Activated CD4-positive, alpha-beta T cell treated with anti-CD3 and anti-CD28 coated beads for 4 hours (primary cell): ENCODE measurements at places on chromosomes 12 and 14.

- no peak for DNase-seq
These were observed 42.4 kb downstream of the R3HDM2 start for GRCh38 chr12:57388425-57388824.

GRCh38 chr12:110373425-110373824 lies 30.1 kb downstream of the ANAPC7 start:
- DNase-seq, result no peak

DNA sequence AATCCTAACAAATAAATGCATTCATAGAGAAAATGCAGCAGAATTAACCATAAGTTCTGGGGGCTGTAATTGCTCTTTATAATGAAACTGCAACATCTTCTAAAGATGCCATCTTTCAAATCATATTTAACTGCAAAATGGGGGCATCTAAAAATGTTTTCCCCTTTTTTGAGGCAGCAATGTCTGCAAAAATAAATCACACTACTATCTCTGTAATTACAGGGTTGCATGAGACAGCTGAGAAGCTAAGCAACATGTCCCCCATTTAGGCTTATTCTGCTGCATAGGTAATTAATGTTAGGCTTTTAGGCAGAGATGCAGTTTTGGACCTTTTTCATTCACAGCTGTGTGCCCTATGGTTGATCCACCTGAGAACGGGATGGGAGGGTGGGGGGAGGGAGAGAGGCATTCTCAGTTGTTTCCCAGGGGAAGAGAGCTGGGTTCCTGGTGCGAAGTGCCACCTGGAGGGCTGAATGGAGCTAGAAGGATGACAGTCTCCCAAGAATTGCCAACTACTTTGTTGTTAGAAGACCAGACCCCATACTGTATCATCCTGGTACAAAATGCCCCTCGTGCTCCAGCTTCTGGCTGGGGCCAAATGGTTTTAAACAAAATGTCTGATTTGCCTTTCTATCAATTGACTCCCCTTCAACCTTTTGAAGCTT lies 154.2 kb downstream of the APAF1 start:
- no peak for DNase-seq

DNA sequence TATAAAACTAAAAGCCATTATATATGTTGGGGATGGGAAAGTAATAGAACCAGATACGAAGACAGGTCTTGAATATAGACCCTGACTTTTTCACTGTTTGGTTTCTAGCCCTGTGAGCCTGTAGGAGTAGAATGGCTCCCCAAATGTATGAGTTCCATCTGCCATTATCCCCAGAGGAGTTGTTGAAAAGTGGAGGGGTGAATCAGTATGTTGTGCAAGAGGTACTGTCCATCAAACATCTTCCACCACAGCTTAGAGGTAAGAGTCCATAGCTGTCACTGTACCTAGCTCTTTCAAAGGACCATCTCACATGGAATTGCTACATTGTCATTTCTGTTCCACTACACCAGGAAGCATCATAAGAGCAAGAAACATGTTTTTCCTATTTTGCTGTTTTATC lies 1.1 kb downstream of the NCAPD2 start:
- DNase-seq, result no peak

DNA sequence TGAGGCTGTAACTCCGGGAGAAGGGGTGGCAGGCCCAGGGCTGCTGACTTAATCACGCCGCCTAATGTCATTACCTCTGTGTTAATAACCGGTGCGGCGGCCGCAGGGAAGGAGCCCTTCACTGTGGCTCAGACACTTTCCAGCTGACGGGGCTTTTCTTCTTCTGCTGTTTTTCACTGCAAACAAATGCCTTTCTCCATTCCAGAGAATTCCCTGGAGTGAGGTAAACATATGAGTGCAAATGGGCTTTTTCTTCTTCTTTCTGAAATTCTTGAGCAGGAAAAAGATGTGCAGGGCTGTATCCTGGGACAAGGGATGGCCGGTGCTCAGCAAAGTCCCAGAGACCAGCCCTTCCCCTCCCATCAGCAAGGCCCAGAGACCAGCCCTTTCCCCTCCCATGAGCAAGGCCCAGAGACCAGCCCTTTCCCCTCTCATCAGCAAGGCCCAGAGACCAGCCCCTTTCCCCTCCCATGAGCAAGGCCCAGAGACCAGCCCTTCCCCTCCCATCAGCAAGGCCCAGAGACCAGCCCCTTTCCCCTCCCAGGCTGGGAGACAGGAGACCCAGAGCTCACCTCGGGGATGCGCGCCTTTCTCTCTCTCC lies 33.4 kb upstream of the FAM181A start:
- DNase-seq, result no peak

- no peak for DNase-seq
These were observed 625.5 kb downstream of the DIO2 start for GRCh38 chr14:79585845-79586244.

DNA sequence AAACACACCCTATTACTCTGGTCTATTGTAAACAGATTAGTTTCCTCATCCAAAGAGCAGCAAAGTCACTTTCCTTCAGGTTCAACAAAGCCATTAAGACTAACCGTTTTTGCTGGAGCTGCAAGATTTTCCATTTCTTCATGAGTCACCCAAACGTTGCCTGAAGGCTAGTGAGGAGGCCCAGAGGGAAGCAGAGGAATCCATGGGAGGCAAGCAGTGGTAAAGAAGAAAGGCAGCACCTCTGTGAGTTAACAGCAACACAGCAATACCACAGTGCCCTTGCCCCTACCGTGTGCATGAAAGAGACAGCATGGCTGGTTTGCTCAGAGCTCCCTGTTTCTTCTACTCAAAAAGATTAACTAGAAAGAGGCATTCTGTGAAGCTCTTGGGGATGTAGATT lies 206.3 kb downstream of the ACSS3 start:
- no peak for DNase-seq

- no peak for DNase-seq
These were observed 101.4 kb upstream of the FKBP4 start for GRCh38 chr12:2693244-2693860.

- no peak for DNase-seq
These were observed 182.3 kb downstream of the ADGRD1 start for GRCh38 chr12:131135786-131136538.

DNA sequence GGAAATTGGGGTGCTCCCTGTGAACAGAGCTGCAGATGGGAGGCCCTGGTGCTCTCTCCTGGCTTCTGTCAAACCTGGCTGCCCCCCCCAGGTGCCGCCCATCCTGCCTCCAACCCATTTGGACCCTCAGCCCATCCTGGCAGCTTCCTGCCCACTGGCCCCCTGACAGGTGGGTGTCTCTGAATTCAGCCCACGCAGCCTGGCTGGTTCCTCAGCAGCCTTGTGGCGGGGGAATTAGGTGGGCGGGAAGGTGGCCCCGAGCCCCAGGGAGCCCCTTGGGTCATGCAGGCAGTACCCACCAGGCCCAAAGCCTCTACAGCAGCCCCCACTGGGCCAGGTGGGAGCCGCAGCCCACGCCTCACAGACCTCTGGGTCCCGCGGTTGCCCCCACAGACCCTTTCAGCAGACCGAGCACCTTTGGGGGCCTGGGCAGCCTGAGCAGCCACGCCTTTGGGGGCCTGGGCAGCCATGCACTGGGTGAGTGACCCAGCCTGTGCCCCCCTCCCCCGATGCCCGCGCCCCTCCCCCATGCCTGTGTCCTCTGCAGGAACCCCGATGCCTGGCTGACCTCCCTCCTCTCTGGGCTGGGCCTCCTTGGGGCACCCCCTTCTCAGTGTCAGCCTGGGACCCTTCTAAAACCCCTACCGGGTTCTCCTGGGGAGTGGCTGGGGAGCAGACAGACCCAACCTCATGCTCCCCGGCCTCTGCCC lies 28.9 kb downstream of the LRCOL1 start:
- no peak for DNase-seq

DNA sequence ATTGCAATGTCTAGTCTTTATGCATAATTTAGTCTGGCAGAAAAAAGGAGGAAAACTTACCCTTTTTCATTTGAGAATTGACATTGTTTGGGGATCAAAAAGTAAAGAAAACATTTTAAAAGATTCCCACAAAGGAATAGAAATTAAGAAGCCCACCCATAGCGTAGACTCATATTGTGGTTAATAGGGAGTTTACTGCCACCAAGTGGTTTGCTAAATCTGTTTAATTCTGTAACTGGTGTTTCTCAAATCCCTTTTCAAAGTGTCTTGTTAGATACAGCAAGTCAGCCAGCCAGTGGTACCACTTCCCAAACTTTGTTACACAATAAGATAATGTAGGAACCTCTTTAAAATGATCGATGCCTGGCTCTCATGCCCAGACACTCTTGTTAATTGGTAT lies 180.3 kb downstream of the IPO8 start:
- no peak for DNase-seq

GRCh38 chr12:77115471-77115870 lies 50.1 kb upstream of the E2F7 start:
- no peak for DNase-seq

DNA sequence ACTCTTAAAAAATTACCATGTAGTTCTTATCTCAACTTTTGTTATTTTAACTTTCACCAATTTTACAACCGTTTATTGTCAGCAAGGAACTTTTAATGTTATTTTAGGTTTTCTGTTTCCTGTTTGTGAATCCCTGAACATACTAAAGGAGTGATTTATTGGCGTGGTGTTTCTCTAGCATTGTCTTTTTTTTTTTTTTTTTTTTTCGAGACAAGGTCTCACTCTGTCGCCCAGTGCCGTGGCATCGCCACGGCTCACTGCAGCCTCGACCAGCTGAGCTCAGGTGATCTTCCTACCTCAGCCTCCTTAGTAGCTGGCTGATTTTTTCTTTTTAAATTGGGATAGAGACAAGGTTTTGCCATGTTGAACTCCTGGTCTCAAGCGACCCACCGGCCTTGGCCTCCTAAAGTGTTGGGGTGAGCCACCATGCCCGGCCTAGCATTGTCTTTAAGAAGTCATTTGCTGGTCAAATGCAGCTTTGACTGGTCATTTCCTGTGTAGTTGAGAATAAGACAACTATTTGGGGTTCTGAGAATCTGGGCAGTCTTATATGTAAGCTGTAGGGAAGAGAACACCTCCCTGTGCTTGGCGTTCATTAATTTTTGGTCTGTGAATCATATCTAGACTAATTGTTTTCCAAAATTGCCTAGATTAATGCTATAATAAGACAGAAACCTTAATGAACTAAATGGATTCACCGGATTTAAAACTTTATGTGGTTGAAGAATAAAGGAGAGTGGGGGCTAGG lies 2.1 kb downstream of the WASHC4 start:
- no peak for DNase-seq

DNA sequence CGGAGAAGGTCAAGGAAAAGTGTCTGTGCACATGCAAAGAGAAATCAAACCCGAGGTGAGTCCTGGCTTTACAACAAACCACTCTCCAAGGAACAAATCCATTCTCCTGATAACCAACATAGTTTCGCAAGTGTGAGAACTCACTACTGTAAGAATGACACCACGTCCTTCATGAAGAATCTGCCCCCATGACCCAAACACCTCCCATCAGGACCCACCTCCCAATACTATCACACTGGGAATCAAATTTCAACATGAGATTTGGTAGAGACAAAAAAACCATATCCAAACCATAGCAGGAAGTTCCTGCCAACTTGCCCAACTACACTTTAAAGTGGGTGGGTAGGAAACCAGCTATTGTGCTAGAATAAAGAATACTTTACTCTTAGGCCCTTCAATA lies 2.4 kb upstream of the ERC1 start:
- DNase-seq, result no peak

GRCh38 chr14:22502007-22502406 lies 87.0 kb downstream of the DAD1 start:
- DNase-seq, result no peak

- no peak for DNase-seq
These were observed 218.0 kb downstream of the PPM1H start for GRCh38 chr12:62716866-62717525.

DNA sequence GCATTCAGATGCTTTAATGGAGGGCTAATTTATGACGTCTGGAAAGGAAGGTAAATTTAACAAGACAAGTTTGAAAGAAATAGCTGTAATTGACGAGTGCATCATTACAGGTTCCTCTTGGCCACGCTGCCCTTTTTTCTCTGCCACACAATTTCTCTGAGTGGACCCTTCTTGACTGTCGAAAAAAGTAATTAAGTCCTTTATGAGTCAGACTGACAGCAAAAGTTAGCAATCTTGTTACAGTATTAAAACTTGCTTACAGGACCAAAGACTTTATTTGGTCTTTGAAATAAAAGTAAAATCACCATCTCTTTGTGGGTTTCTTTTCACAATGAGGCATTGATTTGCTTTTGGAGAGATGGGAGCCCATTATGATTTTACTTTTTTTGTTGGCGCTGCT lies 42.6 kb downstream of the SAMD4A start:
- DNase-seq, result no peak

- DNase-seq, result no peak
These were observed 68.3 kb downstream of the DERA start for GRCh38 chr12:15979096-15980092.

- DNase-seq, result no peak
These were observed 83.7 kb downstream of the ST8SIA1 start for GRCh38 chr12:22250762-22251161.

GRCh38 chr12:63354969-63355368 lies 204.0 kb upstream of the AVPR1A start:
- DNase-seq, result no peak

GRCh38 chr14:22622255-22622654 lies 21.9 kb downstream of the OR6J1 start:
- no peak for DNase-seq

- peak; percentile 27 for DNase-seq
These were observed 1.5 kb downstream of the KDM2B start for GRCh38 chr12:121579190-121579791.

DNA sequence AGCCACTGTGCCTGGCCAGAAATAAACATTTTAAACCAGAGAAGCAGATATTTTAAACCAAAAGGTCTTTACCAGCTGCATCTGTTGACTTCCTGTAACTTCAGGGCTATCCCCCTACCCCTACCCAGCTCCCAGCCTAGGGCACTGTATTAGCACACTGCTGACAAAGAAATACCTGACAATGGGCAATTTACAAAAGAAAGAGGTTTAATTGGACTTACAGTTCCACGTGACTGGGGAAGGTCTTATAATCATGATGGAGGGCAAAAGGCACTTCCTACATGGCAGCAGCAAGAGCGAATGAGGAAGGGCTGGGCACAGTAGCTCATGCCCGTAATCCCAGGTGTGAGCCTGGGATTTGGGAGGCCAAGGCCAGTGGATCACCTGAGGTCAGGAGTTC lies 26.0 kb downstream of the GEMIN2 start:
- DNase-seq, result no peak

- no peak for DNase-seq
These were observed 143.1 kb downstream of the PCNX1 start for GRCh38 chr14:71050227-71050823.

DNA sequence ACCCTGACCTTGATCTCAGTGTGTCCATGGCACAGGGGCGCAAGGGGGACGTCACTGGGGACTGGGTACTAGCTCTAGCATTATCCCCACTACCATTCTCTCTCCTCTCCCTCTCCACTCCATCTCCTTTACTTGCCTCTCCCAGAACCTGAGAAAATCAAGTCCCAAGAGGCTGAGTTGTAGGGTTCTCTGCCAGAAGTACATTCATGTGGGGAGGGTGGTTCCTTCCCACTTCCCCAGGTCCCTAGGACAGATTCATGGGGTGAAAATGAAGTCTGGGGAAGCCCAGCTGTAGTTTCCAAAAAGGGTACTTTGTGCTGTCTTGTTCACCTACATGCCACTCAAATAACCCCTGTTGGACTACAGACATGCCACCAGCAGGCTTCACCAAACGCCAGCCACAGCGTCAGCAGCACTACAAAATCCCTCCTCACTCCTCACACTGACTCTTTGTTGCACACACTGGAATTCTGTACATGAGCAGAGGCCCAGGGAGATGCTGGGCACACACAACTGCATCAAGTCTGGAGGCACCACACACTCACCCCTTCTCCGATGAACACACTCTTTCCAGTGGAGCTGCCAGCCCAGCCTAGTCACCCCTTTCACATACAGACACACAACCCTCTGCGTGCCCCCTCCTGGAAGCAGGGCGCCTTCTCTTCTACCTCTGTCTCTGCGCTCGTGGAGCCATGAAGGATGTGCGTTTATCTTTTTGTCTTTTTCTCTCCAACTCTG lies 6.9 kb downstream of the RARG start:
- DNase-seq, result no peak
